ENCODE measurements at places on chromosomes 2 and 18. TPM values are rescaled to one million over a fixed set of nuclear protein-coding genes. Genes with fewer than 3 reads are reported as not detected.

DNA sequence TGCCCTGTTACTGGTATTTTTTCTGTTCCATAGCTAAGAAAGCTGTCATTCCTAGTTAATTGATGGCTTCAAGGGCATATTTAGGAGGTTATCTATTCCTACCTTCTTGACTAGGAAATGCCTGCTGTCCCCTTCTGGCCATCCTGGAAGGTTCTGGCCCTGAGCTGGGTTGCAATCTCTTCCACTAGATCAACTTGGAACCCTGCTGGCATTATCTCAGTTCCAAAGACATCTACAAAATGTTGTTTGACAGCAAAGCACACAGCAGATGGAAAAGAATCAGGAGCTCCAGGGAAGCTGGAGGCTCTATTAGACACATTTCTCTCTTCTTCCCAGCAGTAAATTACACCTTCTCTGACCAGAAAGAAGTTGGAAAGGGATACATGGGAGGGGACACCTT lies 192.1 kb downstream of the ARHGAP28 start:
- no peak overlapping the region for H3K27ac ChIP-seq
- H3K36me3 ChIP-seq = no peaks in the 10 kb centered on the region
- no peak overlapping the region for H3K4me3 ChIP-seq

DNA sequence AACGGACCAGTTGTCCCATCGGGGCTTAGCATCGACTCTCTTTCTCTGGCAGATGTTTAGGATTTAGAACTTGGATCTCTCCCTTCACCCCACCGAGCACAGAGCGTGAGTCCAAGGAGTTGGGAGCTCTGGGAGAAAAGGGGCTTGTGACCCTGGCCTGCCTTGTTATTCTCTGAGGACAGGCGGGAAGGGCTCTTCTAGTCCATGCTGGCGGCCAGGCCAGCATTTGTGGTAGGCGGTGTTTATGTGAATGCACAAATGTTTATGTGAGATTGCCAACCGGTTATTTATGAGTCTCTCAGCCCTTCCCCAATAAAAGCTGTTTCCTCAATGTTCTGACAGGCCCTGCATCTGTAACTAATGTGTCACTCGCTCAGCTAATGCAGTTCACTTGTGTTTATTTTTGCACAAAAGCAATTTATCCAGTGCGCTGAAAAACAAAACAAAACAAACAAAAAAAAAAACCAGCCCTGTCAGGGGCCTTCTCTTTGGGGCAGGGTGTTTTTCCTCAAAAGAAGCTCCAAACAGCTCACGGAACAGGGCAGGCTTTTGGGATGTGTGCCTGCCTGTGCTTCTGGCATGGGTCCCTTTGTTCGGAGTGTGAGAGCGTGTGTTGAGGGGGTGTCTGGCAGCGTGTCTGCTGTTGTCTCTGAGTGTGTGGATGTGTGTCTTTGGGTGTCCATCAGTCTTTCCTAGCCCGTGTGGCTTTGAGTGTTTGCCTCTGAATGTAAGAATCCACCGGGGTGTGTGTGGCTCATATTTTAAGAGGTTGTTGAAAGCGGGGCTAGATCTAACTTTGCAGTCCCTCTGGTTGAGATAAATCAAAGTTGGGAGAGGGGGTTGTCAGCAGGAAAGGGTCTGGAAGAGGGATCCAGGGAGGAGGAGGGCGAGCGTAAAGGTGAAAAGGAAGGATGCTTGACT lies 52.8 kb upstream of the HAAO start:
- H3K27me3 ChIP-seq = no peaks in the 10 kb centered on the region
- H3K4me1 ChIP-seq = no peaks in the 10 kb centered on the region
- DNase-seq = no peak
- H3K36me3 ChIP-seq = no peaks in the 10 kb centered on the region
- H3K4me3 ChIP-seq = no peak overlapping the region
- H3K27ac ChIP-seq = no peak overlapping the region

DNA sequence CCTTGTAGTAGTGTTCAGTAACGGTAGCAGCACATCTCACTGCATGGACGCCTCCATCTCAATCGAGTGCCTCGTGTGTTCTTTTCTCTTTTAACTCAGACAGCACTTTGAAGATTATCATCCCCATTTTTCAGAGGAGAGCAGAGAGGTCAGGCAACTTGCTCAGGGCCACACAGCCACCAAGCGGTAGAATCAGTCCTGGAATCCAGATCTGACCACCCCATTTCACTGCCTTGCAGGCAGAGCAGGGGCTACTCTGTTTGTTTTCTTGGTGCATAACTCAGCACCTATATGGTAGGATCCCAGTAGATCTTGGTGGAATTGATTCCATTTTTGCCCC lies 129.5 kb downstream of the SMAD7 start:
- H3K27me3 ChIP-seq = no peaks in the 10 kb centered on the region
- H3K4me1 ChIP-seq = no peaks in the 10 kb centered on the region
- H3K27ac ChIP-seq = no peak overlapping the region
- no peak overlapping the region for H3K4me3 ChIP-seq
- no peak for DNase-seq

Gene TRABD2A
- total RNA-seq = 2.0 TPM

Measured in PC-3 (cell line).